GM13976 (cell line): ENCODE measurements at places on chromosomes 7 and 10.

- no peak for DNase-seq
These were observed 311.4 kb upstream of the LRGUK start for GRCh38 chr7:133815611-133816210.

- no peak for DNase-seq
These were observed 409.0 kb downstream of the KCNMA1 start for GRCh38 chr10:77228559-77228958.

DNA sequence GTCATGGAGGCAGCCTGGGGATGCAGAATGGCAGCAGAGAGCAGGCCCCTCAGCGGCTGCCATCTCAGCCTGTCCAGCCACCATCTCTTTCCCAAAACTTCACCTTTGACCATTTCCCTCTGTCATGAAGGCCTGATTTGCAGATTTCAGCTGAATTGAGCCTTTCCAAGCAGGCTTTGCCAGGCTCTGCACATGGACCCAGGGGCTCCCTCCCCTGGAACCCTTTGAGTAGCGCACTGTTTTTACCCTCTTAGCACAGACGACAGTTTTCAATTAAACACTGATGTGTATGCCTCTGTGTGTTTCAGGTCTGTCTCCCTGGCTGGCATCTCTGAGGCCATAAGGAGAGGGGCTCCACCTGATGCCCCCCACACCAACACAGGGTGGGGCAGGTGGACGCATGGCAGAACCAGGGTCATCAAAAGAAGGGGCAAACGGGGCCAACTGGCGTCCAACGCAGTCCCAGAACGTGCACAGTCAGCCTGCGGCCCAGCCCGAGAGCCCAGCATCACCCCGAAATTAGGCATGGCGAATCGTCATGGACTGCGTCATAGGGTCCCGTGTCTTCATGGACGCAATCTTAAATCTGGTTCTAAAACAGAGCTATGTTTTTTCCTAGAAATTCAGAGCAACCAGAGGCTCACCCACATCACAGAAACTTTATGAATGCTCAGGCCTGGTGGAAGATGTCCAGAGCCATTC lies 185.0 kb upstream of the TCERG1L start:
- DNase-seq: no peak

- DNase-seq: no peak
These were observed 816.2 kb downstream of the NRG3 start for GRCh38 chr10:82691211-82691610.

DNA sequence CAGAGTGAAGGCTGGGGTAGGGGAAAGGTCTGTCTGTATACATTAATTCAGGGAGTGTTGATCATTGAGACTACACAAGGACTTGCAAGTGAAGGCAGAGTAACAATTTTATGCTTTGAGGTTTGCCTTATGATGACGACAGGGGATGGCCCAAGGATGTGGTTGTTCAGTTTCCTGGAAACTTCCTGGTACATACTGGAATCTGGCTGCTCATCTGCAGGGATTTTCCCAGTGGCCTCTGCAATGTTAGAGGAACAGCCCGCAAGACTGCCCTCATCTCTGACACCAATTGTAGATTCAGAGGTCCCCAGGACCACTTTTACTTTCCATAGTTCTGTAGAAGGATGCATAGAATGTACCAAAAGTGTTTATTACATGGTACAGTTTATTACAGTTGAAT lies 189.6 kb downstream of the TMEM178B start:
- DNase-seq: no peak

GRCh38 chr10:86451604-86451960 lies 70.0 kb downstream of the WAPL start:
- no peak for DNase-seq

GRCh38 chr7:105105579-105105978 lies 91.6 kb downstream of the KMT2E start:
- no peak for DNase-seq

DNA sequence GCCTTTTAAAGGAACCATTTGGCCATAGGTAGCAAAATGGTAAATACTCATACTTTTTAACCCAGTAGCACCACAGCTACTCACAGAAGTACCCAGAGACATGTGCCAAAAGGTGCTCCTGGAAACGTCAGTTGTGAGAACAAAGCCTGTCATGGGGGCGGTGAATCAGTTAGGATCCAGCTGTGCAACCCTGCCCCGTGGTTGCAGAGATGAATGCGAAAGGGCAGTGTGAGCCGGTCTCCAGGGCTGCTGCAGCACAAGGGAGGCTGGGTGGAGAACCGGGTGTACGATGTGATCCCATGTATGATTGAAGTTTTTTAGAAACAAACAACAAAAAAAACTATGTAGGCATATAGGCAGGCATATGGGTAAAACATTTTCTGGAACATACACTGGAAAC lies 1.3 kb upstream of the LRRC18 start:
- no peak for DNase-seq

DNA sequence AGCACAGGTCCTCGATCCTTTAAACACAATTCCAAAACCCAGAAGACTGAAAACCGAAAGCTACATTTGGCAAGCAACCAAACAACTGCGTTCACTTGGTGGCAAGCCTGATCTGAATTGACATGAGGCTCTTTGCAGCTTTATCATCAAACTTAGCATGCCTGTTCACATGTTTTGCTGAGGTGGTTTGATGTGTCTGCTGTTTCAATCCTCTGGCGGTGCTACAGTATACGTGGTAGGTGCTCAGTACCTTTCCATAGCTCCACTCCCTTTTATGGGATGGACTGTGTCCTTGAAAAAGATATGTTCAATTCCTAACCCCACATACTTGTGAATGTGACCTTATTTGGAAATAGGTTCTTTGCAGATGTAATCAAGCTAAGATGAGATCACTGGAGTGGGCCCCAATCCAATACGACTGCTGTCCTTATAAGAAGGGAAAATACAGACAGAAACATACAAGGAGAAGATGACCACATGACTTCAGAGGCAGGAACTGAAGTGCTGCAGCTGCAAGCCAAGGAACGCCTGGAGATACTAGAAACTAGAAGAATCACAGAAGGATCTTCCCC lies 33.4 kb downstream of the CCDC6 start:
- no peak for DNase-seq

DNA sequence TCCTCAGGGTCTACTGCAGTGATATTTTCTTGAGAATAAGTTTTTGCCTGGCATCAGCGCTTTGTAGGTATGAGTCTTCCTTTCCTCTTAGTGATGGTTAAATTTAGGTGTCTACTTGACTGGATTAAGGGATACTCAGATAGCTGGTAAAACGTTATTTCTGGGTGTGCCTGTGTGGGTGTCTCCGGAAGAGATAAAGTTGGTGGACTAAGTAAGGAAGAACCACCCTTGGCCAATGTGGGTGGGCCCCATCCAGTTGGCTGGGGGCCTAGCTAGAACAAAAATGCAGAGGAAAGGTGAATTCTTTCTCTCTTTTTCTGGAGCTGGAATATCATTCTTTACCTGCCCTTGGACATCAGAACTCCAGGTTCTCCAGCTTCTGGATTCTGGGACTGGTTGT lies 138.8 kb downstream of the ADCYAP1R1 start:
- no peak for DNase-seq

DNA sequence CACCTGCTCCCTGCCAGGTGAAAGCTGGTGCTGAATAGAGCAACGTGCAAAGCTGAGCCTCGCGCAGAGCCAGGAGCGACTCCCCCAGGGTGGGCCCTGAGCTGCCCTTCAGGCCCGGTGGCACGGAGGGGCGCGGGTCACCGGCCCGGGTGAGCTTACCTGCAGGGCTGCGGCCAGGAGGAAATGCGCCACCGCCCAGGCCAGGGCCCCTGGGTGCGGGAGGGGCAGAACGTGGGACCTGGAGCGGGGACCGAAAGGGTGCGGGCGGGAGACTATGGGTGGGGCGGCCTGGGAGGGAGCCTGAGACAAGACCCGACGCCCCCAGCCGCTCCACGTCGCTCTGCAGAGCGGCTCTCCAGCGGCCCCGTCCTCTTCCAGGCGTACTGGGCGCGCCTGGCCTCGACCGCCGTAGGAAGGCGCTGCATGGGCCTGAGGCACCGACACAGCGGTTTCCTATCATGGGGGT lies 122.1 kb downstream of the BTAF1 start:
- no peak for DNase-seq

- DNase-seq: no peak
These were observed 117.2 kb upstream of the ADO start for GRCh38 chr10:62687230-62687748.

DNA sequence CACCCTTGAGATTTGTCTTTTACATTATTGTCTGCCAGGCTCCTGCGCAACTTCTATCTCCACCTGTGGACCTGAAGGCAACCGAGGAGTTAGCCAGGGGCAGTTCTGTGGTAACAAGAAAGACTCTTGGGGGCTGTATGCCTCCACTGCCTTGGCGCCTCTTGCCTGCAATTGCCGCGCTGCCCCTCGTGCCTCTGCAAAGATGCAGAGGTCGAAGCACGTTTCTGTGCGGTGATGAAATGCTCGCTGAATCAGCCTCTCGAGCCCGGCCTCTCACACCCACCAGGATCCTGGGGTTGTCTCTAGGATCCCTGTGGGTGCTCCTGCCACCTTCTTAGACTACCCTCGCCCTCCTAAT lies 486 bp upstream of the LHFPL3 start:
- no peak for DNase-seq

- DNase-seq: no peak
These were observed 23.1 kb upstream of the DRGX start for GRCh38 chr10:49419005-49419404.

GRCh38 chr7:52764492-52765169 lies 270.8 kb upstream of the POM121L12 start:
- DNase-seq: no peak

DNA sequence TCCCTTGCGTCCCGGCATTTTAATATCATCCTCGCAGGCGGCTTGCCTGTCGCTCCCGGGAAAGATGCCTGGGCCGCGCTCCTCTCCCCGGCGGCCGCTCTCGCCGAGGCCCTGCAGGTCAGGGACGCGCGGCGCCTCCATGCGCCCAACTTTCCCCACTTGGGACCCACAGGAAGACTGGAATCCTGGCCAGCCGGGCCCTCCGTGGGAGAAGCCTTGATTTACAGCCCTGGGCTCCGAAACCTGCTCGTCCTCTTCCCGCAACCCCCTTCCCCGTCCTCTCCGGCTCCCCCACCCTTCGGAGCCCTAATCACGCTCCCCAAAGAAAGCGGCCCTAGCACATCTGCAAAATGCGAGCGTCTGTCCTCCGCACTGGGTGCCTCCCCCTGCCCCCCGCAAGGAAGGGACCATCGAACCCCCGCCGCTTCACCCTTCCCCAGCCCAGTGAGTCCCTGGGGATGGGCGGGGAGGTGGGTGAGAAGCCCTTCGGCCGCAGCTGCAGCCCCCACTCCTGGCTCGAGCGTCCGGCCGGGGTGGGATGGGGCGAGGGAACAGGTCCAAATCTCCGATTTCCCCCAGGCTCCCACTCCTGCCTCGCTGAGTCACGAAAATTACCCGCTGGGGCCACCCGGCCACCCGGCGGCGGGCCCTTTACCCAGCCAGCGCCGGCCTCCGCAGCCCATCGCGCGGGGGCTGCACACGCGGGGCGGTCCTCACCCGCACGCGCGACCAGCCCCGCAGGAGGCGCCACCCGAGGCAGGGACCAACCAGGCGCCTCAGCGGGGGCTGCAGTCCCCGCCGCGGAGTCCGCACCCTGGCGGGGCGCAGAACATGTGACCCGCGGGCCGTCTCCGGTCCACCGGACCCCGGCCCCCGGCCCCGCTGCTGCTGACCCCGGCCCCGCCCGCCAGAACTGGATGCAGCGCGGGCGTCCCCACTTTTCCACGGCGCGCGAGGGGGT lies 695 bp downstream of the HSPA12A start:
- DNase-seq: no peak

GRCh38 chr7:48416327-48416908 lies 245.2 kb downstream of the ABCA13 start:
- no peak for DNase-seq

GRCh38 chr10:17563452-17563851 lies 53.7 kb downstream of the HACD1 start:
- DNase-seq: no peak

GRCh38 chr10:119055472-119055871 lies 25.1 kb downstream of the EIF3A start:
- no peak for DNase-seq

GRCh38 chr7:90706072-90706716 lies 110.1 kb downstream of the CDK14 start:
- no peak for DNase-seq

DNA sequence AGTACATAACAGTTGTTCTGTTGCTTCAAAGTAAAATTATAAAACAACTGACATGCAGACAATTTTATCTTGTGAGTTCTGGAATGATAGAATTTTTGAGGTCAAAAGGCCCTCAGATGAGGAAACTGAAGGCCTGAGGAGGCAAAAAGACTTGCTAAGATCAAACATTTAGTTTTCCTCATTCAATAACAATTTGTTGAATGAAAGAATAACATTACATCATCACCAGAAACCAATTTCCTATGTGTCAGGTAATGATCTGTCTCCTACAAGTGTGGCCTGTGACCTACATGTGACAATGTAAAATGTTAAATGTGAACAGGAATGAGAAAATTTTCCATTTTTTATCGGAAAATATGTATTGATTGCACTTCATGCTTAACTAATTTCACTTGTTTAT lies 16.6 kb upstream of the ASB4 start:
- DNase-seq: no peak

DNA sequence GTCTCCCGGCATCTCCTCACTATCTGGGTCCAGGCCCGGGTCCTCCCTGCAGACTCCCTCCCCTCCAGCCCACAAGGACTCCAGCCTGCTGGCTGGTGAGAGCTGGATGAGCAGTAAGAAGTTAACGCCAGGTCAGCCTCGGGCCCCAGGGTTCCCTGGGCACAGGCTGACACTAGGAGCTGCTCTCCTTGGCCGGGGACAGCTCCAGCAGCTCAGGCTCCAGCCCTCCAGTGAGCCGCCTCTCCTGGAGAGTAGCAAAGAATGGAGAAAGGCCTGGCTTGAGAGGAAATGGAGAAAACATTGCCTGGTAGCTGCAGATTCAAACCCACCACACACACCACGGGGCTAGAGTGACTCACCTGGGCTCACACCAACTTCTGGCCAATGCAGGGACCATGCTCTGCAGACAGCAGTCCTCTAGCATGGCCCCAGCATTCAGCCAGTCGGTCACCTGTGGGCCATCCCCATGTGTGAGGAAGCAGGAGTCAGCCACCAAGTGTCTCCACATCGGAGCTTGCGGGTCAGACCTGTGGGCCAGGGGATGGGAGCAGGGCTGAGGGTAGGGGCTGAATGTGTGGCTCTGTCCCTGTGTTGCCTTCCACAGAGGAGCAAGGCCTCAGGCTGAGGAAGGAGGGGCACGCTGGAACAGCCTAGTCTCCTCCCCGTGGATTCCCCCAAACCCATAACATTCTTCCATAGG lies 6.5 kb downstream of the SAP25 start:
- DNase-seq: no peak
